ENCODE measurements at places on chromosomes 4 and X.

GRCh38 chr4:23885943-23886590 is 3.8 kb downstream of the PPARGC1A start:
- no peak for DNase-seq

GRCh38 chrX:31356275-31357212 is 284.7 kb upstream of the FTHL17 start:
- DNase-seq: peak; percentile 10

GRCh38 chr4:54902271-54902670 is 223.1 kb downstream of the KDR start:
- DNase-seq: no peak

DNA sequence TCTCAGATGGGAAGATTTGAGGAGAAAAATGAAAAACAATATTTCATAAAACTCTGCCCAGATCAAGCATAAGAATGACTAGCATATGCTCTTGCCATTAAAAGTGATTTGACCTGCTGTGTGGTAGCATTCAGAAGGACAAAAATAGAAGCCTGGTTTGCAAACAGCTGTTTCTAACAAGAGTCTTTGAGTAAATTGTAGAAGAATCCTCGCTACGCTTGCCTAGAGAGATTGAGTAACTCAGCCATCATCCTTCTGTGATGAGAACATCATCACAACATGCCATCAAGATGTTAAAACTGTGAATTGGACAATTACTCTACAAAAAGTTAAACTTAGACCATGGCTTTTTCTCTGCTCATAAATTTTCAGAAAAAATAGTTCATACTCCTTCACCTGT is 168.9 kb upstream of the PUDP start:
- DNase-seq: no peak

DNA sequence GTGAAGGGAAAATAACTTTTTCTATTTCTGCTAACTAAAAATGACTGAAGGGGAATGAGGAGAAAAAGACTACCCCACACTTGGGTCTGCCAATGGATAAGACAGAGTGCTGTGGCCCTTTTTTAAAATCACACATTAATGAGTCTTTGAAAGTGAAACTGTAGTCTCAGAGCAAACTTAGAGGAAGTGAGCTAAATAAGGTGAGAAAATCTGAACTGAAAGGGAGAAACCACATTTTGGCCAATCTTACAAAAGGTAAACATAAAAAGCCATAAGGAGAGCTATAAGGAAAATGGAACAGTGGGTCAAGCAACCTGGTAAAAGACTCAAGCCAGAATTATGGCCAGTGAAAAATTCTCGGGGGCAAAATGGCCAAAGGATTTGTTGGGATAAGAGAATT is 755.1 kb upstream of the IGFBP7 start:
- no peak for DNase-seq

- DNase-seq: no peak
Measured at GRCh38 chr4:89549907-89550306, 242.3 kb upstream of the GPRIN3 start.

DNA sequence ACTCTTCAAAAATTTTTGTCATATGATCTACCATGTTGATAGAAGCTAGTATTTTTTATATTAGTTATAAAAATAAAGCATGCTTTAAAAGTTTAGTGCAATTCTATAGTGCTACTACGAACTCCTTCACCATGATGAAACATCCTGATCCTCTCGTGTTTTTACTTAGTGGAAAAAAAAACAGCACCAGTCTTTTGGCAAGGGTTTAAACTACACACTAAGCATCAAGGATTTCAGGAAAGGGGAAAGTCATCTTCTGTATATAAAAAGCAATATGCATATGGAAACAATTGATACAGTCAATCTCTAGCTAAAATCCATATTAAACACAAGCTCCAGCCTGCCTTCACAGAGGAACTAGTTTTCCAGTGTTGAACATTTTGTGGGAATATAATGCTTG is 18.7 kb downstream of the CHM start:
- no peak for DNase-seq

GRCh38 chrX:121504153-121504552 is 456.7 kb downstream of the GLUD2 start:
- DNase-seq: no peak

DNA sequence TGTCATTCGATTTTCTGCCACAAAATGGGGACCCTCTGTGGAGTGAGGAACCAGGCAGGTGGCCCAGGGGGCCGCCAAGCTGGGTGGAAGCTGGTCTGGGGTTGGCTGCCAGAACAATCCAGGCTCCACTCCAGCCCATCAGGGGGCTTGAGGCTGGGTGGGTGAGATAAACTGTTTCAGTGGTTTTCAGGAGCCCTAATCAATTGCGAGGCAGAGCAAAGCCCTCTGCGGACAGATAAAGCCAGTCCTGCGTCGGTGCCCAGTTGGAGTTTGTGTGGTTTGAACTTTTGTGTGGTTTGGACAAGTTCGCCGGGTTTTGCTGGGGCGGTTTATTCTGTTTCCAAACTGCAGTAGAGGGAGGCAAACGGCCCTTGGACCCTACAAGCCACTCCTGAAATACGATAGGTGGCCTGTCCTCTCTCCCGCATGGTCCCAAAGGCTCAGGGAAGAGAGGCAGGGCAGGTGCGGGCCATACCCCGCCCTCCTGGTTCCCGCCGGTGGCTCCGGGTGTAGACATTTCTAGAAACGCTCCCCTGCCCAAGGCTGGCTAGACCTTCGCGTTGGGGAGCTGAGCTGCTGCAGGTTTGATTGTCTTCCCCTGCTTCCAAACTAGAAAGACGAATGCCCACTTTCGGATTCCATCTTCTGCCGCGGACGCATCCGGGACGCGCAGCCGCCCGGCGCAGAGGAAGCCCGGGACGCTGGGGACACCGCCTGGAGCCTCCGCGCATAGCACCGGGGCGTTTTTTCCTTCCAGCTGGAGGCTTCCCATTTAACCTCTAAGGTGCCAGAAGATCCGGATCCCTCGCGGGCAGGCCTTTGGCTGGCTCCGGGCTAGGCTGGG is 169.0 kb upstream of the BCOR start:
- peak; percentile 55 for DNase-seq

DNA sequence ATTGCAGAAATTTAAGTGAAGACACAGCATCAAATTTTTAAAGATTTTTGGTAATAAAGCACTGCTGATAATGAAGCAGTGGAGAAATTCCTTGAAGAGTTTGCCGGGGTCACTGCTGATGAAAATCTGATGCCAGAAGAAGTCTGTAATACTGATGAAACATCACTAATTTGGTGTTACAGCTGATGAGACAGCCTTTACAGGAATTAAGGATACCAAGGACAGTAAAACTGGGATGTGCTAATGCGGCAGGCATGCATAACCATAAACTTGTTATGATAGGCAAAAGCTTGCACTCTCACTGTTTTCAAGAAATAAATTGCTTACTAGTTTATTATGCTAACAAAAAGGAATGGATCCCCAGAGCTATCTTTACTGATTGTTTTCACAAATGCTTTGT is 52.9 kb upstream of the VEGFC start:
- DNase-seq: no peak
